ENCODE measurements at places on chromosomes 12 and 14. TPM values are rescaled to one million over a fixed set of nuclear protein-coding genes. Genes with fewer than 3 reads are reported as not detected.

DNA sequence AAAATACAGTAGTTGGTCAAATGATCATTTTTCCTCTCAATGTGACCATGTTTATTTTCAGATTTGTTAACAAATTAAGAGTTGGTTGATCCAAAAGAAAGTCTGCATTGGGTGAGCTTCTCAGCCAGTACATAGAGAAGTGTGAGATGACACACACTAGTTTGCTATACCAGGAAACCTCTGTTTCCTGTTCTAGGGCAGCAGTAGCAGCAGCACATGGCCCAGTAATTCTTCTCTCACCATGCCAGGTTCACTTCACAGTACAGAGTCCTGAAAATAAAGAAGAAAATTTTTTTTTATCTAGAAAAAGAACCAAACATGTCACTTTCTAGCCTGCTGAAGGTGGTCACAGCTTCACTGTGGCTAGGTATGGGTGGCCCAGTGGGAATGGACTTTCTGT is 250.2 kb upstream of the OR4E1 start:
- no peaks in the 10 kb centered on the region for H3K36me3 ChIP-seq
- peak overlapping the region; percentile 77 for H3K4me3 ChIP-seq
- H3K4me1 ChIP-seq, result peaks cover 38% of the 10 kb centered on the region
- no peaks in the 10 kb centered on the region for H3K27me3 ChIP-seq
- peak overlapping the region; percentile 78 for H3K27ac ChIP-seq

DNA sequence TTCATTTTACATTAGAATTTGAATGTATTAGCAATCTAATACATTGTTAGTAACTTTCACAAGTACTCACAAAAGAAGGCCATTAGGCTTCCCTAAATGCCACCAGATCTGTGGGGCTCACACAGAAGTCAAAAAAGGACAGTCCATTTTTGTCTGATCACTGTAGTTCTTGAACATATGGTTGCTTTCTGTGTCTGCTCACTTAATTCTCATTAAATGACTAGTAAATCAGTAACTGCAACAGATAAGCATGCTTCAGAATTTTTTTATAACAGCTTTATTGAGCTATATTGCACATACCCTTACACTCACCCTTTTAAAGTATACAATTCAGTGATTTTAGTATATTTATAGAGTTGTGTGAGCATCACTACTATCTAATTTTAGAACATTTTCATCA is 71.4 kb downstream of the DENND5B start:
- peaks cover under 1% of the 10 kb centered on the region for H3K4me1 ChIP-seq
- H3K36me3 ChIP-seq, result no peaks in the 10 kb centered on the region
- H3K27me3 ChIP-seq, result no peaks in the 10 kb centered on the region

DNA sequence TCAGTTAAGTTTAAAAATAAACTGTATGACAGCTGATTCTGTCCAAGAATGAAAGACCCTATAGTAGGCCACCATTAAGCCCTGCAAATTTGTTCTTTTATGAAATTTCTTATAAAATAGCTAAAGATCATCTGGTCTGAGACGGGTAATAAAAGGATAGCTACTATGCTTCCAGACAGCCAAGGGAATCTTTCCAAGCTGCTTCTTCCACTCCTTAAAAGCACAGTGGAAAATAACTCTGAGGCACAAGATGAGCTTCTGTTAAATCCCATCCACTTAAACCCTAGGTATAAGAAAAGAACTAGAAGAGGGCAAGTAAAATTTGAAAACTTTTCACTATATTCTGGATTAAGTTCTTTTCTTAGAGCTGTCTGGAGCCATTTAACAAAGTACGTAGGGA is 194.3 kb downstream of the CAPZA3 start:
- H3K27ac ChIP-seq, result no peak overlapping the region
- no peaks in the 10 kb centered on the region for H3K36me3 ChIP-seq
- no peaks in the 10 kb centered on the region for H3K4me1 ChIP-seq
- DNase-seq, result no peak

GRCh38 chr14:94388384-94389103 is at the start of gene SERPINA1:
TSS of gene SERPINA1 (minus strand) at chr14:94388602. CDS start at chr14:94383237, 5,365 bp downstream.
- H3K36me3 ChIP-seq, result no peaks in the 10 kb centered on the region
- no peaks in the 10 kb centered on the region for H3K27me3 ChIP-seq
- no peaks in the 10 kb centered on the region for H3K4me1 ChIP-seq
- no peak within 1 kb of the TSS for H3K4me3 ChIP-seq
- no peak for DNase-seq

- DNase-seq, result no peak
- H3K36me3 ChIP-seq, result no peaks in the 10 kb centered on the region
- H3K27ac ChIP-seq, result no peak overlapping the region
- no peak overlapping the region for H3K4me3 ChIP-seq
- H3K4me1 ChIP-seq, result peaks cover 11% of the 10 kb centered on the region
Observed at GRCh38 chr12:98743362-98743953, 98.4 kb downstream of the APAF1 start.

DNA sequence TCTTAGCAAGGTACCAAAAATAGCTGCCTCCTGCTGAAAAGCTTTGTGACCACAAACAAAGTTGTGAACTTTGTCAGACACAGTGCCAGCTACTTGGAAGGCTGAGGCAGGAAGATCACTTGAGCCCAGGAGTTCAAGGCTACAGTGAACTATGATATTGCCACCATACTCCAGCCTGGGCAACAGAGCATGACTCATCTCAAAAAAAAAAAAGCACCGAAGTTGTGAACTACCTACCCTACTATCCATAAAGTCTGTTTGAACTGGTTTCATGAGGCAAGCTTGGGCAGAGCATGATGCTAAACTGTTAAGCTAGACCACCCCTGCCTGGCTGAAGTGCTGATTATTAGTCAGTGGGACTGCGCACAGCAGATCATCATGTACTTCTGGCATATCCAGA is 75.5 kb downstream of the RAD52 start:
- H3K36me3 ChIP-seq, result no peaks in the 10 kb centered on the region
- H3K27ac ChIP-seq, result no peak overlapping the region
- DNase-seq, result no peak
- H3K4me1 ChIP-seq, result peaks cover 8% of the 10 kb centered on the region
- no peaks in the 10 kb centered on the region for H3K27me3 ChIP-seq
- no peak overlapping the region for H3K4me3 ChIP-seq

DNA sequence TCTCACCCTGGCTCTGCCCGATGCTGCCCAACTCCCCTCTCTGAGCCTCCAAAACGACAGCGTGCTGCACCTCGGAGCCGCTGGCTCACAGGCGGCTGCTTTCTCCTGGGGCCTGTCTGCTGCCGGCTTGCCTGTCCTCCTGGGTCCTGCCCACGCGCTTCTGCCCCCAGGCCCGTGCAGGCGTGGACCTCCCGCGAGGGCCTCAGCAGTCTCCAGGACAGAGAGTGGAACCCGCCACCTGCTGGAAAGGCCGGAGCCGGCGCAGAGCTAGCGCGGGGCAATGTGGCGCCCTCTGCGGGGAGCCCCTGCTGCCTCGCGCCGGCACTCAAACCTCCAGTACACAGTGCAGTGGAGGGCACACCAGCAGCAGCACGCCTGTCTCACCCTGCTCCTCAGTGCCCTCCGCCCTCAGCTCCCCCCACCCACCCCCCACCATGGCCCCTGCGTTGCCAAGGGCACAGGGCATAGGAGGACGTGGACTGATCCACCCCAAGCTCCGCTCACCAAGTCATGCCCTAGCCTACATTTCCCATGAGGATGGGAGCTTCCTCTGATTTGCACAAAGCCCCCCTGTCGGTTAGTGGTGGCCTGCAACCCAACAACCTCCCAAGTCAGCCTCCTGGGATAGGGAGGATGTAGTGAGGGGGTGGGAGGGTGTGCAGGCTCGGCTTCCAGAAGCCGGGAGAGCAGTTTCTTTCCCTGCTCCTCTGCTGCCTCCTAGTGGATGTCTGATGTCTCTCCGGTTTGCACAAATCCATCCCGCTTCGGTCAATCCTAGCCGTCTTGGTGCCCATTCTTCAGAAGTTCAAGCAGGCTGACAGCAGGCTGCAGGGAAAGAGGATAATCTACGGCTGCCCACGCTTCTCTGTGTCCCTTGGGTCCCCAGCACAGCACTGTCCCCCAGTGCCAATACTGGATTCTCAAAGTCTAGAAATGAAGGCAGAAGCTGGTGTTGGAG is 25.2 kb downstream of the KRT8 start:
- no peak overlapping the region for H3K27ac ChIP-seq
- DNase-seq, result peak; percentile 74
- no peaks in the 10 kb centered on the region for H3K36me3 ChIP-seq
- H3K4me3 ChIP-seq, result peak overlapping the region; percentile 36

GRCh38 chr12:1583421-1584078 is 10.8 kb downstream of the FBXL14 start:
- H3K27me3 ChIP-seq, result no peaks in the 10 kb centered on the region
- no peak overlapping the region for H3K4me3 ChIP-seq
- H3K36me3 ChIP-seq, result no peaks in the 10 kb centered on the region

BTG1 gene
- total RNA-seq, result 80.0 TPM

KRT5 gene
- total RNA-seq, result not detected

SART3 gene
- 127 TPM for total RNA-seq

SYNDIG1L gene
- total RNA-seq, result not detected

VPS37B gene
- 46.9 TPM for total RNA-seq

AEBP2 gene
- total RNA-seq, result 66.3 TPM

EIF2S3B gene
- total RNA-seq, result 0.33 TPM
